Ascending aorta (tissue), 2 donors: ENCODE measurements at places on chromosomes 7 and 10. TPM values are rescaled to one million over a fixed set of nuclear protein-coding genes. Genes with fewer than 3 reads are reported as not detected.

DNA sequence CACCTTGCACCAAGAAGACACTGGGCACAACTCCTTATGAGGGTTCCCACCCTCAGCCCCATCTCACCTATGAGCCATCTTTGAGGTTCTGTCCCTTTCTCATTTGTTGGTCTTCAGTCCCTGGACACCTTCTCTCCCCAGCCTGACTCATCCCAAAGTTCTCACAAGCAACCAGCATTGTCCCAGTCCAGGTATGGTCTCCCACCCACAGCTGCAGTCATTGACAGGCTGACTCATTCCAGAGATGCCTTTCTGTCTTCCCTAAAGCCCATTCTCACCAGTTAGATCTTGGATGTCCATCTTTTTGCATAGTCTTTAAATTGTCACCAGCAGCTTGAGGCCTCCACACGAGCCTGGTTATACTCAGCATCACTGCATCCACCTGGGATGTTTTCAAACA, 26.7 kb upstream of the BMPR1A start:
- peaks cover 26% of the 10 kb centered on the region for H3K36me3 ChIP-seq
- H3K4me3 ChIP-seq = no peak overlapping the region
- H3K27ac ChIP-seq = peak overlapping the region; percentile 67
- no peak for DNase-seq
- H3K4me1 ChIP-seq = peaks cover 12% of the 10 kb centered on the region

GRCh38 chr10:77526868-77527617, 110.6 kb downstream of the KCNMA1 start:
- peaks cover 44% of the 10 kb centered on the region for H3K4me1 ChIP-seq
- no peak for DNase-seq
- H3K36me3 ChIP-seq = no peaks in the 10 kb centered on the region
- no peak overlapping the region for H3K4me3 ChIP-seq
- H3K27me3 ChIP-seq = no peaks in the 10 kb centered on the region

DNA sequence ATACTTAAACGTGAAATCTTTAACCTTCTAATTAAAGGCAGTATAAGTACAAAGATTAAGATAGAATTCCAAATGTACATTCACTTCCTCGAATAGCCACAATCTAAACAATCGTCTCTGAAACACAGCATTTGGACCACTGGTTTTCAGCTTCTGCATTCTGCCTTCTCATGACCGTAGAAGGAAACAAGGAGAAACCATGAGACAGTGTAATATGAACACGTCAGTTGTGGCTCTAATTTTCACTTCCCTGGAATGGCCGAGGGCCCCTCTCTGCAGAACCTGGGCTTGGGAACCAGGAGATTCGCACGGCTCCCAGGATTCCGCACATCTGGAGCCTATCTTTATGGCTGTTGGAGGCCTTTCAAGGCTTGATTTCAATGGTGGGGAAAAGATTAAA, 189.3 kb downstream of the KLF6 start:
- H3K27ac ChIP-seq = no peak overlapping the region
- H3K36me3 ChIP-seq = no peaks in the 10 kb centered on the region
- H3K4me1 ChIP-seq = no peaks in the 10 kb centered on the region
- H3K4me3 ChIP-seq = no peak overlapping the region

- H3K4me1 ChIP-seq = peaks cover 4% of the 10 kb centered on the region
- H3K27me3 ChIP-seq = no peaks in the 10 kb centered on the region
- no peak overlapping the region for H3K27ac ChIP-seq
Observed at GRCh38 chr7:55538538-55538937, 33.8 kb downstream of the VOPP1 start.

GRCh38 chr10:61081301-61081700, 137.3 kb upstream of the RHOBTB1 start:
- H3K4me3 ChIP-seq = no peak overlapping the region
- H3K4me1 ChIP-seq = no peaks in the 10 kb centered on the region
- no peaks in the 10 kb centered on the region for H3K36me3 ChIP-seq
- no peak for DNase-seq
- no peak overlapping the region for H3K27ac ChIP-seq

DNA sequence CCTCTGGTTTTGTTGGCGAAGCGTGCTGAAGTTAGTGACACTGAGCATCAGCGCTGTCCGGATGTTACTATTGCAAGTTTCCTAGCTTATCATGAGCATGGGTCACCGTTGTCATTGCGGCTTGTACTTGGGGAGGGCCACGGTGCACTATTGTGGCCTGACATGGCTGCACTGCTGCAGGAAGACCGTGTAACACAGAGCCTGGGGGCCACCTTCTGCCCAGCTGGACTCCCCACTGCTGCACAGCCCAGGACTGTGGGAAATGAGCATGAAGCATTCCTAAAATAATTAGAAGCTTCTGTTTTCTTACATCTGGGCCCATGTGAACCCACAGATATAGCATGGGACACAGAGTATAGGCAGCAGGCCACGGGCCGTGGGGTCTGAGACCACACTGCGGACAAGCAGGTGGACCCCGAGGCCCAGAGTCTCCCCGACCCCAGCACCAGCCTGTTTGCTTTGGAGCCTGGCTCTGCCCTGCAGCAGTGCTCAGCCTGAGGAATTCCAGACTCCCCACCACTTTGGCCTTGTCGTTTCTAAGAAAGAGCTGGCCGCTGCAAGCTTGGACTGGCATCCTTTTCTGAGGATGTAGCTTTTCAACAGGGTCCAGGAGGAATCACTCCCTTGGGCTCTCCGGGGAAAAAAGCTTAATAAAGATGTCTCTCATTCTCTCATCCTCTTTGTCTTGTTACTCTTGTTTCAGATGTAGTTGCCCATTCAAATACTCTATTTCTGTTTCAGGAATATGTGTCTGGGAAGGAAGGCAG, 179.2 kb downstream of the CCDC3 start:
- H3K27me3 ChIP-seq = no peaks in the 10 kb centered on the region
- peak overlapping the region; percentile 67 for H3K27ac ChIP-seq
- H3K4me1 ChIP-seq = peaks cover 20% of the 10 kb centered on the region
- no peak overlapping the region for H3K4me3 ChIP-seq
- H3K36me3 ChIP-seq = no peaks in the 10 kb centered on the region

- H3K36me3 ChIP-seq = no peaks in the 10 kb centered on the region
- H3K4me3 ChIP-seq = no peak overlapping the region
- H3K4me1 ChIP-seq = no peaks in the 10 kb centered on the region
- no peak for DNase-seq
- H3K27me3 ChIP-seq = no peaks in the 10 kb centered on the region
Observed at GRCh38 chr7:127035203-127035849, 217.4 kb downstream of the GRM8 start.

- no peak overlapping the region for H3K27ac ChIP-seq
- H3K27me3 ChIP-seq = no peaks in the 10 kb centered on the region
- H3K4me1 ChIP-seq = no peaks in the 10 kb centered on the region
Observed at GRCh38 chr7:129492391-129492790, 9.9 kb upstream of the SMKR1 start.

GRCh38 chr7:127514499-127514898, 70.9 kb downstream of the GCC1 start:
- no peaks in the 10 kb centered on the region for H3K36me3 ChIP-seq
- no peak overlapping the region for H3K4me3 ChIP-seq
- H3K27me3 ChIP-seq = no peaks in the 10 kb centered on the region
- no peak overlapping the region for H3K27ac ChIP-seq
- no peaks in the 10 kb centered on the region for H3K4me1 ChIP-seq

DNA sequence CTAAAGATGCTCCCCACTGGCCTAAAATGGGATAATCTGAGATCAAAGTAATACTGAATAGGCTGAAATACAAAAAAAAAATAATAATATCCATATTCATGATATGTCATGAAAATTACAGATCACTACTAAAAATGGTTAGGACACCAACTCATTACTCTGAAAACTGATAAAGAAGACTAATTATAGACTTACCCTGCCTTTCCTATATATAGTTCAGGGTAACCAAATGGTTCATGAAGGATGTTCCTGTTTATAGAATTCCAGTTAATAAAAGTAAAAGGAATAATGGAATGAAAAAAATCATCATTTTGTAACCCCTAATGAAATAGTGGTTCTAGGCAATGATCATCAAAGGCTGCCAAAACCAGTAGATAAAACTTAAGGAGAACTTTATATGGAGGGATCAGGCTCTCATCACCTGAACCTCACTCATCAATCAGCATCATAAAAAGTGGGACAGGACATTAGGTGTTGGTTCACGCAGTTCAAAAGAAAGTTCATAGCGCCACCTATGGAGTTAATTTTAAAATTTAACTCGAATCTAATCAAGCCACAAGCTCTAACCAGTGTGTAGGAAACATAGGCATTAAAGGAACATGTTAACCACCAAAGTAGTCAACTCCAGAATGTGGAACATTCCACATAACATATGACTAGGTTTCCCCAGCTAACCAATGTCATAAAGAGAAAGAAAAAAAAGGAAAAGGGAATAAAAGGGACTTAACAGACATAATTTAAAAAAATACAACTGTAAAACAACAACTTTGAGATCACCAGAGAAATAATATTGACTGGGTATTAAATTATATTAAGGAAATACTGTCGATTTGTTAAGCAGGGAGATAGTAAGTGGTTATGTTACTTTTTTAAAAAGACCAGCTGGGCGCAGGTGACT, 35.7 kb downstream of the P4HA1 start:
- no peaks in the 10 kb centered on the region for H3K4me1 ChIP-seq
- no peak overlapping the region for H3K27ac ChIP-seq
- DNase-seq = no peak
- no peak overlapping the region for H3K4me3 ChIP-seq
- H3K36me3 ChIP-seq = peaks cover 4% of the 10 kb centered on the region
- no peaks in the 10 kb centered on the region for H3K27me3 ChIP-seq

AEBP1 gene
- 1,349 TPM for total RNA-seq

TMEM213 gene
- not detected for total RNA-seq

AVL9 gene
- total RNA-seq = 78.3 TPM

LFNG gene
- total RNA-seq = 102 TPM

SH2D4B gene
- not detected for total RNA-seq

MKI67 gene
- 0.64 TPM for total RNA-seq
